ENCODE measurements at places on chromosomes 13 and 19. TPM values are rescaled to one million over a fixed set of nuclear protein-coding genes. Genes with fewer than 3 reads are reported as not detected.

- DNase-seq: no peak
Observed at GRCh38 chr13:78317030-78317429, 286.3 kb downstream of the POU4F1 start.

GRCh38 chr13:34383728-34384127 lies 558.3 kb upstream of the NBEA start:
- no peak for DNase-seq

- no peak for DNase-seq
Observed at GRCh38 chr19:58037927-58038687, 4.3 kb downstream of the ZSCAN1 start.

The LRRC63 gene
- total RNA-seq: not detected

The EFNA2 gene
- total RNA-seq: 62.2 TPM

Measured in mucosa of descending colon (tissue), 3 donors.